ENCODE measurements at places on chromosomes 1 and 21.

GRCh38 chr1:159765806-159766205 is 15.0 kb upstream of the DUSP23 start:
- DNase-seq, result no peak

GRCh38 chr1:197674286-197674685 is 101.0 kb downstream of the DENND1B start:
- DNase-seq, result no peak

DNA sequence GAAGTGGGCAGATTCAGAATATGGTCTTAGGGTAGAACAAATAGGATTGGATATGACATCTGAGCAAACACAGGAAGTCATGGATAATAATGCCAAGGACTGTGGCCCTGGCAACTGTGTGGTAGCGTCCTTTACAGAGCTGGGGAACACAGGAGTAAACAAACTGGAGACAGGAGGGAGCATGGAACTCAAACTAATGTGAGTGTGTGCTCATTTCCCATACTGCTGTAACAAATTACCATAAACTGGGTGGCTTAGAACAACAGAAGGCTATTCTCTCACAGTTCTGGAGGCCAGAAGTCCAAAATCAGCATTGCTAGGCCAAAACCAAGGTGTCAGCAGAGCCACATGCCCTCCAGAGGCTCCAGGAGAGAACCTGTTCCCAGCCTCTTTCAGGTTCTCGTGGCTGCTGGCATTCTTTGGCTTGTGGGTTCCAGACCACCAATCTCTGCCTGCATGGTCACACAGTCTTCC is 106.4 kb downstream of the TGFBR3 start:
- no peak for DNase-seq

- DNase-seq, result no peak
These were observed 2.0 kb upstream of the WNT2B start for GRCh38 chr1:112506731-112507130.

DNA sequence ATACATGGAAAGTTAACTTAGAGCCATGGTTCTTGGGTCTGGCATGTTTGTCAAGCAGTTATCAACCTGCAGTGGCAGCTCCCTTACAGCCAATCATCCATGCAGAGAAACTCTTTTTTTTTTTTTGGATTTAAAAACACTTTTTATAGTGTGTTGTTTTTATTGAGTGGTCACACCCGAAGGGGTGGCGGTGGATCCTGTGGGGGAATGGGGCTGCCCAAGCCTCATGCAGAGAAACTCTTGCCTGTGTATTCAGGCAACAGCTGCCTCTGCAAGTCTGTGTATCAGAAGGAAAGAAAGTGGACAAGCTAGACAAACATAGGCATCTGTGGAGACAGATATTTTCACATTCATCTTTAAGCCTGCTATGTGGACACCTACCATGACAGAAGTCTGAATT is 104.8 kb downstream of the GLUL start:
- no peak for DNase-seq

- no peak for DNase-seq
These were observed 43.2 kb upstream of the CACHD1 start for GRCh38 chr1:64426681-64427080.

GRCh38 chr1:169193191-169193850 is 86.8 kb downstream of the ATP1B1 start:
- no peak for DNase-seq

- no peak for DNase-seq
These were observed 486.8 kb downstream of the ADGRL2 start for GRCh38 chr1:82287556-82287955.

GRCh38 chr1:115411371-115412063 is 73.5 kb upstream of the NGF start:
- DNase-seq, result no peak

DNA sequence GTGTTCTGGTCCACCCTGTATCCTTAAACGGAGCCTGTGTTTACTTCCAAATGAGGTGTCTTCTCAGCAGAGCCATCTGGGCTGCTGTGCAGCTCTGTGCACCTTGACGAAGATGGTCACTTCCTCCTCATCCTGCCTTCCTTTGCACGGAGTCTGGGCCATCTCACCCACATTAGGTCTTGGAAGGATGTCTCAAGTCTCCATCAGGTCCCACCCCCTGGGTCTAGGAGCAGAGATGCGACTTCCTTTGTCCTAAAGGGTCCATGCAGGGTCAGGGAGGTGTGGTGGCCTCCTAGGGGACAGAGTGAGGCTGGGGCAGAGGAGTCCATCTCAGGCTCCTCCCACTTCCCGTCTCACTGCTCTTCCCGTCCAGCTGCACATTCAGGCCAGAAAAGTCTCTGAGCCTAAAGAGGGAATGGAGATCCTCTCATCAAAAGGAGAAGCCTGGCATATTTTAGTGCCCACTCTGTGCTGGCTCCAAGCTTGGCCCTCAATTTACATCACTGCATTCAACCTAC is 209.2 kb downstream of the MATN1 start:
- DNase-seq, result no peak

GRCh38 chr1:10597492-10598388 is 123.0 kb downstream of the PEX14 start:
- no peak for DNase-seq

GRCh38 chr1:9149837-9150581 is 21.1 kb upstream of the GPR157 start:
- no peak for DNase-seq

- DNase-seq, result no peak
These were observed 44.9 kb downstream of the CHAF1B start for GRCh38 chr21:36429947-36430546.

DNA sequence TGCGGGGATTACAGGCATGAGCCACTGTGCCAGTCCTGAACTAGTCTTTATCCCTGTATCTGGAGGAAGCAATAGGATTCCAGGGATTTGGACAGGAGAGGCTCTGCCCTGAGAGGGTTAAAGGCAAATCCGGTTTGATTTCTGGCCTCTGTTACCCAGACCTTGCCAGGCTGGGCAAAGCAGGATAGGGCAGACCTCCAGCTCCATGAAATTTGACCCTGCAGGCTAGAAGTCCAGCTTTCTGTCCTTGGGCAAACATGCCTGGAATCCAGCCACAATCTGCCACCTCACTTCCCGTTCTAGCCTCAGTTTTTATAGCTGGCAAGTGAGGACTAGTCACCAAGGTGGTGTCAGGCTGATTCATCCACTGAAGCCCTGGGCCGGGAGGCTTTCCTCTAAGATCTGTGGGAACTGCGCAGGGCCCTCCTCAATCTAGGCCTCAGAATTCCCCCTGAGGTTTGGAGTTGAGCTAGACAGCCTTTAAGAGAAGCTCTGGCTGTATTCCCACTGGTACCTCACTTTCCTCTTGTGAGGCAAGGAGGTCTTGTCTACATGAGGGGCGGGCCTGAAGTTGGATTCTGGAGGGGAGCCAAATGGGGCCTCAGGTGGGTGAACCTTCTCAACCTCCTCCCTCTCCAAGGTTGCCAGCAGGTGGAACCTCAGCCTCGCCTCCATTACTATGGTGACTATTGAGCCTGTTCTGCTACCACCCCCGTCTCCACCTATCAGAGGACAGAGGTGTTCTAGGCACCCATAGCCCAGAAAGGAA is 7.0 kb upstream of the P3R3URF start:
- no peak for DNase-seq
